Activated CD8-positive, alpha-beta memory T cell treated with anti-CD3 and anti-CD28 coated beads for 4 hours (primary cell): ENCODE measurements at places on chromosomes 6 and 20.
A peak's percentile ranks its signal among the peaks of the same experiment; 100 is the strongest.

- no peak for DNase-seq
Measured at GRCh38 chr6:106227612-106228507, 97.7 kb downstream of the ATG5 start.

GRCh38 chr20:40542065-40542464, 147.0 kb downstream of the MAFB start:
- no peak for DNase-seq

GRCh38 chr20:36507746-36508145, 33.6 kb upstream of the MYL9 start:
- no peak for DNase-seq

DNA sequence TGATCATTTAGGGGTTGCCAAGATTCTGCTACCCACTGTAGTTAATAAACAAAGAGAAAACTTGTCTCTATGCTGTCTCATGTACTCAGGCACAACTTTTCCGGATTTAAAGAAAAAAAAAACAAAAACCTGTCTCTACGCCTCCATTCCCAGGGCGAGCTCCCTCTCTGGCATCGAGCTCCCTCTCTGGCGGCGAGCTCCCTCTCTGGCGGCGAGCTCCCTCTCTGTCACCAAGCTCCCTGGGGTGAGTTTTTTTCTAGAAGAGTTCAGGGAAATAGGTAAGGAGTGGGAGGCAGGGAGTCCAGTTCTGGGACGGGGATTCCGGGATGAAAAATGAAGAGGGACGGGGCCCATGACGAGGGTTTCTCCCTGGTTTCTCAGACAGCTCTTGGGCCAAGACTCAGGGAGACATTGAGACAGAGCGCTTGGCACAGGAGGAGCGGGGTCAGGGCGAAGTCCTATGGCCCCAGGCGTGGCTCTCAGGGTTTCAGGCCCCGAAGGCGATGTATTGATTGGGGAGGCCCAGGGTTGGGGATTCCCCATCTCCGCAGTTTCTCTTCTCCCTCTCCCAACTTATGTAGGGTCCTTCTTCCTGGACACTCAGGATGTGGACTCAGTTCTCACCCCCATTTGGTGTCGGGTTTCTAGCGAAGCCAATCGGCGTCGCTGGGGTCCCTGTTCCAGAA, 16.5 kb upstream of the HLA-A start:
- no peak for DNase-seq

DNA sequence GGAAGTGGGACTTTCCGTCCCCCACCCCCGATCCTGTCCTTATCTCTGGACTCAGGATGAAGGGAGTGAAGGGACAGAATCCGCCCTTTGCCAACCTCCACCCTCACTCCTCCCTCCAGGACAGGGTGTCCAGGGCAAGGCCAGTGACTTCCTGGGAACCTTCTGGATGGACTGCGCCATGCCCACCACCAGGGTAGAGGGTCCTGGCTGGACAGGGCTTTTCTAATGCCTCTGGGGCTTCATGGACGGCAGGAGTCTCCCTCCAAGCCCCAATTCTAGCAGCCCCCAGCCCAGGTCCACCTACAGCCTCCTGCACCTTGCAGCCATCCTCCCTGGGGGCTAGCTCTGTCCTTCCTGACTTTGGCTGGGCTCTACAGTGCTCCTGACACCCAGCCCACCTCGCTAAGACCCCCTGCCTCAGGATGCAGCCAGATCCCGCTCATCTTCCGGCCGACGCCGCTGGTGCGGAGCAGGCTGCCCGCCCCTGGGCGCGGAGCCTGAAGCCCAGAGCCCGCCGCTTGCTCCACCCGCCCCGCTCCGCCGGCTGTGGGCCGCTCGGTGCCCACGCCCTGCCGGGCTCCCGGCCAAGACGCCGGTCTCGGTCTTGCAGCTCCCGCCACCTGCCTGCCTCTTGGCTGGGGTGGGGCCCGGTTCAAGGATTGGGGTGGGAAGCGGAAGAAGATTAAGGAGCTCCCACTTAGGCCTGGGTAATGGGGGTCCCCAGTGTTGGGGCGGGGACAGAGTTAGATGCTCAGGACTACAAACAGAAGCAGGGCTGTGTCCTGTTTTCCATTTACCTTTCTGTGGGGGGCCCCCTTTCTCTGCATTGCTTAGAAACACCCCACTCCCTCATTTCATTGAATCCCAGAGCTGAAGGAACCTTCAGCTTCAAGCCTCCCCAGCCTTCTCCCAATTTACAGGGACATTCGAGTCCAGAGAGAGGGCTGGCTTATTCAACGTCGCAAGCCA, 72.8 kb downstream of the MDGA1 start:
- no peak for DNase-seq

GRCh38 chr6:14431385-14432330, 314.1 kb downstream of the CD83 start:
- no peak for DNase-seq

DNA sequence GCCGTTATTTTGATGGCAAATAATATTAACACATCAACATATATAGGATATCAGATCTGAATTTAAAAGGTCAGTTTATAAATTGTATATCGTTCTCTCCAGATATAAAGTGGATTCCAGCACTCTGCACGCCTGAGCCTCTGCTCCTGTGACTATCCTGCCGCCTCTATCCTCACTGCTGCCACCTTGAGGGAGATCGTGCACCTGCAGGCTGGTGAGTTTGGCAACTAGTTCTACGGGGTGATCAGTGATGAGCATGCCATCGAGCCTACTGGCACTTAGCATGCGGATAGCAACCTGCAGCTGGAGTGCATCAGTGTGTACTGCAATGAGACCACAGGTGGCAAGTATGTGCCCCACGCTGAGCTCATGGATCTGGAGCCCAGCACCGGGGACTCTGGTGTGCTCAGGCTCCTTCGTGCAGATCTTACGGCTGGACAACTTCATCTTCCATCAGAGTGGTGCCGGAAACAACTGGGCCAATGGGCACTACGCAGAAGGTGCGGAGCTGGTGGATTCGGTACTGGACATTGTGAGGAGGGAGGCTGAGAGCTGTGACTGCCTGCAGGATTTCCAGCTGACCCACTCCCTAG, 84.9 kb downstream of the FBXO5 start:
- peak; percentile 9 for DNase-seq

- DNase-seq, result no peak
Measured at GRCh38 chr6:103277936-103278335, 1581.8 kb downstream of the HACE1 start.

DNA sequence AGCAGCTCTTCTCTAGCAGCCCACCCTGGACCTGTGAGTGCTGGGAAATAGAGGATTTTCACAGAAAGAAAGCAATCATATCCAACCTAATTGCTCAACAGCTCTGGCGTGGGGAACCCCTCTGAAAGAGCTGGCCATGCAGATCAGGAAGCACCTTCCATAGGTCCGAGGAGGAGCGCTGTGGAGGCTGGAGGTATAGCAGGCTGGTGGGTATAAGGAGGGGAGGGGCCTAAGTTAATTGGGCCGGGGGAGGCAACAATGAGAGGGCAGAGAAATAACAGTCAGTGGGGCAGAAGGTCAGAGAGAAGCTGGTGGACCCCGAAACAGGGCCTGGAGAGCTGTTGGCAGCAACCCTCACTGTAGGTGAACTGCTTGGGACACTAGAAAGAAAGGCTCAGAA, 40.8 kb downstream of the SNRNP48 start:
- no peak for DNase-seq

DNA sequence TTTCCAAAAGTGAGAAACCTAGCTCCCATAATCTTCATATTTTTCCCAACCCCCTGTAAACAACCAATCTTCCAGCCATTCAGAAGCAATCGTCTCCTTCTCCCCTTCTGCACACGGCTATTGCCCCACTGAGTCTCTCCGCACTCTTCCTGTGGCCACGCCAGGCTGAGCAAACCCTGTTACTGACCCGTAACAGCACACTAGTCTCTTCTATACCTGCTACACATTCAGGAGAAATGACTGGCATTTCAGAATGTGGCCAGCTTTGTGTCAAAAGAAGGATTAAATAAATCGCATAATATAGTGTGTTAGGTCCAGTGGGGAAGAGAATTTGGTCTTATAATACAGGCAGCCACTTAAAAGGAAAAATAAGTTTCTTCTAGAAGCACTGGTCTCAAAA, 41.4 kb downstream of the ECT2L start:
- DNase-seq, result no peak

- DNase-seq, result no peak
Measured at GRCh38 chr6:81130061-81130460, 622.4 kb downstream of the TENT5A start.

- no peak for DNase-seq
Measured at GRCh38 chr6:127458222-127458621, 967 bp downstream of the KIAA0408 start.

GRCh38 chr6:108407904-108408827, 113.3 kb downstream of the AFG1L start:
- DNase-seq, result no peak

DNA sequence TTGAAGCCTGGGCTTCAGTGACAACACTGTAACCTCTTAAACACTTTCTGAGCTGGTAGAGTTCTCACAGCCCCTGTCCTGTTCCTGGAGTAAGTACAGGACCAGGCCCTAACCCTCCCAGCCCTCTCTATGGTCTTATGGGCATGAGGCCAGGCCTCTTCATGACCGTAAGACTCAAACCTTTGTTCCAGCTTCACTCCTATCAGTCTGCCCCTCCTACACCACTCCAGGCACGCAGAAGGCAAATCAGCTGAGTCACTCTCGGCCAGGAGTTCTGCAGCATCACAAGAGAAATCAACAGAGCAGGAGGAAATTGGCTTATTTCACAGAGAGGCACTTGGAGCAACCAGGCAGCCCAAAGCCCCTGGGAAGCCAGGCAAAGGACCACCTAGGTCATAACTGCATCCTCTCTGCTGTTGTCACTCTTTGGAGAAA, 25.3 kb upstream of the CHD6 start:
- DNase-seq, result no peak

DNA sequence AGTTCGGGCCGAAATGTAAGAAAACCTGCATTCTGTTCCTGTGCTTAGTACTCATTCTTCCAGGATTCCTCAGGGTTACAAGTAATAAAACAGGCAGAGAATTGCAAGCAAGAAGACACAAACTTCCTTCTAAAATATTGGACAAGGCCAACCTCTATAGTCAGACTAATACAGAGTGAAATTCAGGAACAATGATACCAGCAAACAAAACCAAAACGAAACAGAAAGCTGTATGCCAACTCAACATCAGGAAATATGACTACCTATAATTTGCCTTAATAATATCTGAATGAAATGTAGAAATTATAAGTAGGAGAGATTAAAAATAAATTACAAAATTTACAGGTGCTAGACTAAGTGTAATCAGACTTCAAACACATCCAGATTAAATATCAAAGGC, 238.8 kb downstream of the HIVEP2 start:
- no peak for DNase-seq

GRCh38 chr20:47487175-47487917, 14.3 kb upstream of the NCOA3 start:
- DNase-seq, result peak; percentile 20

DNA sequence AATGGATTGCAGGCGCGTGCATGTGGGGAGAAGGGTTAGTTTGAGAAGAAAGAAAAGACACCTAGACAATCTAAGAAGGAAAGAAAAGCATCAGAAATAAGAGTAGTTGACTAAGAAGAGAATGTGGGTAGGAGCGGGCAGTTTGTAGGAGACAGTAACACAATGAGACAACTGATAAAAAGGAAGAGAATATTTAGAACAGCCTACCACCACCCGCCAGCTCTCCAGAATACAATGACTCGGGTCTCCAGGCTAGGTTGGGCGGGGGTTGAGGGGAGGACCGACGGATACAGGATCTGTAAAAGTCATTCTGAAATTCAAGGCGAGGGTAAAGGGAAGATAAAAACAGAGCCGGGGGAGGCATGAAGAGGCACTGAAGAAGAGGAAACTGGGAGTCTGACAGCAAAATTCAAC, 712 bp downstream of the ABHD16A start:
- DNase-seq, result no peak

- DNase-seq, result no peak
Measured at GRCh38 chr6:112153926-112154607, 66.7 kb downstream of the FAM229B start.

DNA sequence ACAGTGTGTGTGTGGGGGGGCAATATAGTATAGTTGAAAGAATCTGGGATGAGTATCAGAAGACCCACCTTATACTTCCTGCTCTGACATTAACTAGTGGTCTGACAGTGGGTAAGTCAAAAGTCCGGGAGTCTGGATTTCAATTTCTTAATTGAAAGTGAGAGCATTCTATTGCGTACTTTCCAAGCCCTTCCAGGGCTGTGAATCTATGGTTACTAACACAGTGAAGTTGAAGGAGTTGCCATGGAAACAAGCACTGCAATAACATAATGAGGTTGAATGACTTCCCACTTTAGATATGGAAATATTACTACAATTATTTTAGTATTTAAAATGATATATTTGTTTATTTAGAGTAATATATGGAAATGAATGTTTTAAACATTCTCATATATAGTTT, 80.2 kb downstream of the MLIP start:
- no peak for DNase-seq

GRCh38 chr6:40020166-40020565, 85.9 kb upstream of the MOCS1 start:
- DNase-seq, result no peak

- DNase-seq, result no peak
Measured at GRCh38 chr6:105781915-105782314, 304.2 kb upstream of the PRDM1 start.

DNA sequence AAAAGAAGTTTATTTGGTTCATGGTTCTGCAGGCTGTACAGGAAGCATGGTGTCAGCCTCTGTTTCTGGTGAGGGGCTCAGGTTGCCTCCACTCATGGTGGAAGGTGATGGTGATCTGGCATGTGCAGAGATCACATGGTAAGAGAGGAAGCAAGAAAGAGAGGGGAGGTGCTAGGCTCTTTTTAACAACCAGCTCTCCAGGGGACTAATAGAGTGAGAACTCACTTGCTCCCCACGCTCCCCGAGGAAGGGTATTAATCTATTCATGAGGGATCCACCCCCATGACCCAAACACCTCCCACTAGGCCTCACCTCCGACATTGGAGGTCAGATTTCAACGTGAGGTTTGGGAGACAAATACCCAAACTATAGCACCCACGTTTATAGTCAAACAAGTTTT, 4.0 kb upstream of the GJB7 start:
- no peak for DNase-seq

- peak; percentile 11 for DNase-seq
Measured at GRCh38 chr6:139250296-139251044, 41.3 kb downstream of the TXLNB start.
